Erythroblast (primary cell): ENCODE measurements at places on chromosomes 3 and 15.

- no peak for DNase-seq
These were observed 149.0 kb downstream of the PGPEP1L start for GRCh38 chr15:98858610-98859023.

- DNase-seq: no peak
These were observed 2.9 kb downstream of the SLC22A13 start for GRCh38 chr3:38268522-38268921.

DNA sequence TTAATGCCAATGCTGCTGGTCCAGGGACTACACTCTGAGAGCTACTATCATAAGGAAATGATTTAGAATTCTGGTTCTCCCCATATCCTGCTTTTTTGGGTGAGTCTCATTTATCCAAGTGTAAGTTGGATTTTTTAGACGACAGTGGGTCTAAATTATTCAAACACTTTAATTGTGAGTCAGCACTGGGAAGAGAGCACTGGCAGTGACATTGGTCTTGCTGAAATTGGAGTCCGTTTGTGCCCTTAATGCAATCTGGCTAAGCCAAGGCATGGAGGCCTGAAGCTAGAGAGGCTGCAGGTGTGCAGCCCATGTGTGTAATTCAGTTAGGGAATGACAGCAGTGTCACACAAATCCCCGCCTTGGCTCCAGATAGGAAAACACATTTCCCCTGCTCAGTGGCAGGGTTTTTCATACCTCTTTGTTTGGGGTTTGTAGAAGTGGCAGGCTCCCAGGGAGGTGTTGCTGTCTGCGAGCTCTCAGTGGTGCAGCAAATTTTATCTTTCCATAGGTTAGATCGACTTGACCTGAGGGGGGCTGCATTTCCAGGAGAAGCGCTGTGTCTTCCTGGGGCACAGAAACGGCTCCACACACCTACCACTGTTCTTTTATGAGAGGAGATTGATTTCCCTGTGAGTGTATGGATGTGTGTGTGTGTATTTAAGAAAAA lies 197.7 kb downstream of the CD47 start:
- DNase-seq: no peak

DNA sequence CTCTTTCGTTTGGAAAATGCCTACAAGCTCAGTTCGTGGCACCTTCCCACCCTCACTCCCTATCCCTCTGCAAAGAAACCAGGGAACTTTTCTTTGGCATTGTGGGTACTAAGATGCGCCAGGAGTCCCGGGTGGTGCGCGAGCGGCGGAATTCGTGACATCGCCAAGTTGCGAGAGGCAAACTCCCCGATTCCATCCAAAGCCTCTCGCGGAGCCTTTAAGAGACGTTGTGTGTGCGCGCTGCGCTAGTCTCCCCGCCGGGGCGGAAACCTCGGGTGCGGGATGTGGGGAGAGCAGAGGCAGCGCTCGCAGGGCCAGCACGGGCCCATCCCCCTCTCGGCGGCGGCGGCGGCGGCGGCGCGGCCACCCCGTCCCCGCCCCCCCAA lies 443 bp upstream of the NR2F2 start:
- no peak for DNase-seq

DNA sequence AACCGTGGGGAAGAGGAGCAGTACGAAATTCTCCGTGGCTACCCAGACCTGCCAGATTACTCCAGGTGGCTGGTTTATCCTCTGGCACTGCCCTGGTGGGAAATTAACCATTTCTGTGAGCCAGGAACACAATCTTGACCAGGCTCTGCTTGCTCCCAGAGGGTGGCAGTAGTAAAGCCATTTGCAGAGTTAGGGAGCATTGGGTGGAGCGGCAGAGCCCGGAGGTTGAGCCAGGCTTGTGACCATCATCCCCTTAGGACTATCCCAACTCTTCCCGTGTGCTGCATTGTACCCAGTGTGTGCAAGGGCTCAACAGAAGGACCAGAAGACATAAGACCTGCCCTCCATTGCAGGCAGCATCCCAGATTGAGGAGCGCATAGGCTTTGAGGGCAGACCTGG lies 5.3 kb downstream of the KNG1 start:
- no peak for DNase-seq
